ENCODE measurements at places on chromosomes 16 and 17.

DNA sequence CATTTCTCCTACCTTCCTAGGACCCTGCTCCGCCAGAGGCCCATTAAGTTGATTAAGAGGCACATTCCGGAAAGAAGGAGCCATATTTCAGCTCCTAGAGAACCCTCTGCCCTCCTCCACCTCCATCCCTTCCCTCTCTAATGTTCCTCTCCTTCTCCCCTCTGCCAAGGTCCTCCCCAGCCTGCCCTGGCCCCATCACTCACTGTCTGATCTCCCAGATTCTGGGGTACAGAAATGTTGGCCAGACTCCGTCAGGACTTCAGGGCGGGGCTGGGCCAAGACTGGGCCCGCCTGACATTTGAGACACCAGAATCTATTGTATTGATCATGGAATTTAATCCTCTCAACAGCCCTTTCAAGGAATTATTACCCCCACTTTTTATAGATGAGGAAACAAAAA is 136.1 kb downstream of the TMEM132E start:
- no peak for DNase-seq

- no peak for DNase-seq
These were observed 27.9 kb downstream of the CCDC57 start for GRCh38 chr17:82184761-82185160.

DNA sequence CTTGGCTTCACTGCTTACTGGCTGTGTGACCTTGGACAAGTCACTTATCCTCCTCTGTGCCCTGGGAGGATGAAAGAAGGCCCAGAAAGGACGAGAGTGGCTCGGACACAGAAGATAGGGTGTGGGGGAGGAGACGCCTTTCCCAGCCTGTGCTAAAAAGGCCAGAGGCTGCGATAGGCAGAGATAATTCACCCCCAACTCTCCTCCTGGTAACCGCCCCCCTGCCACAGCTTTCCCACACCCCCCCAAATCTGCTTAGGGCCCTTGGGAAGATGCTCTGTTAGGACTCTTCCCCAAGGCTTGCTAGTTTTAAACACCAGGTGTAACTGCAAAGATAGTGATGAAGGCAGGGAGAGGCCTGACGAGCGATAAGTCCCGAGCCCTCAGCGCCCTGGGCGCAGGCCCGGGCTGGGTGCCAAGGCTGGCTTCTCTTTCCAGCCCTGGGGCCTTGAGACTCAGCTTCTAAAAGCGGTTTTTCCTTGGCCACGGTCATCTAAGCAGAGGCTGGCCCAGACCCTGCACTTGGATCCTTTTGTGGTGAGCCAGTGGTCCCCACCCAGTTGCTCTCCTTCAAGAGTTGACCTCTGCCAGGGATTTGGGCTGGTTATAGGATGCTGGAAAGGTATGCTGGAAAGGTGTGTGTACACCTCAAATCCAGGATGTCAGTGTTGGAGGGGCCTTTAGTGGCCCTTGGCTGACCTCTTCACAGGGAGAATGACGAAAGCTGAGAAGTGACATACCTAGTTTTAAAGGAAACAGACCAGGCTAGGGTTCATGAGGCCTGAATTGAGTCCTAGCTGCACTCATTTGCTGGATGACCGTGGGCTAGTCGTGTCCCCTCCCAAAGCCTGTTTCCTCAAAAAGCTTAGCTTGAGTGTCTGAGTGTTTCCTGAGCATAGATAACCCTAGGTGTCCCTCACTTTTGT is 3.4 kb upstream of the PPP1R9B start:
- DNase-seq = no peak

- DNase-seq = peak; percentile 15
These were observed 89.1 kb upstream of the GNAO1 start for GRCh38 chr16:56102183-56102686.

- DNase-seq = no peak
These were observed 360.1 kb upstream of the CDH11 start for GRCh38 chr16:65481956-65482355.

DNA sequence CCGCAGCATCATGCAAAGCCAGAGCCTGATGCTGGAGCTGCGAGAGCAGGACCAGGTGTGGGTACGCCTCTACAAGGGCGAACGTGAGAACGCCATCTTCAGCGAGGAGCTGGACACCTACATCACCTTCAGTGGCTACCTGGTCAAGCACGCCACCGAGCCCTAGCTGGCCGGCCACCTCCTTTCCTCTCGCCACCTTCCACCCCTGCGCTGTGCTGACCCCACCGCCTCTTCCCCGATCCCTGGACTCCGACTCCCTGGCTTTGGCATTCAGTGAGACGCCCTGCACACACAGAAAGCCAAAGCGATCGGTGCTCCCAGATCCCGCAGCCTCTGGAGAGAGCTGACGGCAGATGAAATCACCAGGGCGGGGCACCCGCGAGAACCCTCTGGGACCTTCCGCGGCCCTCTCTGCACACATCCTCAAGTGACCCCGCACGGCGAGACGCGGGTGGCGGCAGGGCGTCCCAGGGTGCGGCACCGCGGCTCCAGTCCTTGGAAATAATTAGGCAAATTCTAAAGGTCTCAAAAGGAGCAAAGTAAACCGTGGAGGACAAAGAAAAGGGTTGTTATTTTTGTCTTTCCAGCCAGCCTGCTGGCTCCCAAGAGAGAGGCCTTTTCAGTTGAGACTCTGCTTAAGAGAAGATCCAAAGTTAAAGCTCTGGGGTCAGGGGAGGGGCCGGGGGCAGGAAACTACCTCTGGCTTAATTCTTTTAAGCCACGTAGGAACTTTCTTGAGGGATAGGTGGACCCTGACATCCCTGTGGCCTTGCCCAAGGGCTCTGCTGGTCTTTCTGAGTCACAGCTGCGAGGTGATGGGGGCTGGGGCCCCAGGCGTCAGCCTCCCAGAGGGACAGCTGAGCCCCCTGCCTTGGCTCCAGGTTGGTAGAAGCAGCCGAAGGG is 24.2 kb downstream of the C1QTNF1 start:
- no peak for DNase-seq

- DNase-seq = no peak
These were observed 37.5 kb downstream of the MPRIP start for GRCh38 chr17:17079761-17080160.

DNA sequence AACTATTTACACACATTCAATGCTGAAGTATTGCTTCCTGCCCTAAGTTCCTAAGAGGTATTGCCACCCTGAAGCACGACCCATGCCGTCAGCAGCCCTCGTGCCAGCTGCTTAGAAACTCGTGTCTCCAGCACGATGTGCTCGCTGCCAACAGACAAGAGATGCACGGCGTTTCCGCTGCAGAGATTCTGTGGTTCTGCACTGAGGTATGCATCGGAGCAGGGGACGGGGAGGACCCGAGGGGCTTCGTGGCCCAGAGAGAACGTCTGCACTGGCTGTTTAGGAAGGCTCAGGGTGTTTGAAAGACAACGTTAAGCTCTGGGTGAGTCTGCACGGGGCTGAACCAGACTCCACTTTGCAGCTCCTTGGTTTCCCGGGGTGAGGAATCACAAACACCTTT is 82.7 kb upstream of the CREBBP start:
- DNase-seq = no peak
